HFFc6 (cell line): ENCODE measurements at places on chromosomes 3 and 15. TPM values are rescaled to one million over a fixed set of nuclear protein-coding genes. Genes with fewer than 3 reads are reported as not detected.

DNA sequence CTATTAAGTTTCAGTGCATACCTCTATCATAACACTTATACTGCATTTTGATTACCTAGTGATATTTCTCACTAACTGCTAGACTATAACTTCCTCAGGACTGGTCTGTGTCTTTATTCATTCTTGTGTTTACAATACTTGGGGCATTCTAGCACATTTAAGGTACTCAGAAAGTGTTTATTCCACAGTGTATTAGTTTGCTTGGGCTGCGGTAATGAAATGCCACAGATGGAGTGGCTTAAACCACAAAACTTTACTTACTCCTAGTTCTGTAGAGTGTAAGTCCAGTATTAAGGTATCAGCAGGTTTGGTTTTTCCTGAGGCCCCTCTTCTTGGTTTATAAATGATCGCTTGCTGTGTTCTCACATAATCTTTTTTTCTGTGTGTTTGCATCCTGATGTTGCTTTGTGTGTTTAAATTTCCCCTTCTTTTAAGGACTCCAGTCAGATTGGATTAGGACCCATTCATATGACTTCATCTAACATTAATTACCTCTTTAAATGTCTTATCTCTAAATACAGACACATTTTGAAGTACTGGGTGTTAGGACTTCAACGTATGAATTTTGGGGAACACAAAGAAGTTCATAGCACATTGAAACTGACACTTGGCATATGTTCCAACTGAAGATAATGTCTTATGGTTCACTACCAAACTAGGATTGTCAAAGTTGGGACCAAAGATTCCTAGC lies 23.9 kb downstream of the RNF111 start:
- no peaks in the 10 kb centered on the region for H3K27me3 ChIP-seq
- DNase-seq = no peak
- H3K4me3 ChIP-seq = no peak overlapping the region
- H3K4me1 ChIP-seq = peaks cover 30% of the 10 kb centered on the region
- peaks cover 26% of the 10 kb centered on the region for H3K36me3 ChIP-seq

- DNase-seq = no peak
- H3K36me3 ChIP-seq = no peaks in the 10 kb centered on the region; the same call in 1 of the 2 replicates
- H3K27ac ChIP-seq = no peak overlapping the region
- peaks cover 2% of the 10 kb centered on the region; the same call in 1 of the 2 replicates for H3K27me3 ChIP-seq
Measured at GRCh38 chr3:167110901-167111300, 269.2 kb downstream of the ZBBX start.

DNA sequence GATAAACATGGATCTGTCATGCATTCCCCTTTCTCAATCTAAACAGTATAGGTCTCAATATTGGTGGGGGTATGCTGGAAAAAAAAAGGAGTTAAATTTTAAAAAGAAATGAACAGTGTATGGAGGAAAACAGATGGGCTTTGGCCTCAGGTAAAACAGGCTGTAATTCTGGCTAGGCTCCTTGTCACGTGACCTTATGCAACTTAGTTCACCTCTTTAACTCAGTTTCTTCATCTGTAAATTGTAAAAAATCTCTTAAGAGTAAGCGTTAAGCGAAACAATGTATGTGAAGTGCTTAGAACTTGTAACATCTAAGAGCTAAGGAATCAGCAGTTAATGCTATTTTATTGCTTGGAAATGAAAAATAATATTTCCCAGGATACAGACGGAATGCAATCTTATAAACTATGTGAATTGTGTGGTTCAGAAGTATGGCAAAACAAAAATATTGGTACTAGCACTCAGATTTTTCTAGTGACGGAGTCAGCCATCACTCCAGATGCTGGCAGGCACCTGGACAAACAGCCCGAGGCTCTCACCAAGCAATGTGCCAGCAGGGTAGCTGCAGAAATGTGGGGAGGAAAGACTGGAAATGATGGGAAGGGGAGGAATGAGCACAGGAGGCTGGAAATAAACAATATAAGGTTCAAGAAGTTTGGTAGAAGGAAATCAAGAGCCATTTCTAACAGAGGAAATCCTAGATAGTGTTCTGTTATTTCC lies 172.8 kb downstream of the USP13 start:
- H3K4me1 ChIP-seq = peaks cover 10% of the 10 kb centered on the region; the same call in 1 of the 2 replicates
- DNase-seq = no peak
- H3K36me3 ChIP-seq = no peaks in the 10 kb centered on the region
- no peak overlapping the region; the same call in 1 of the 2 replicates for H3K4me3 ChIP-seq

- no peak overlapping the region for H3K4me3 ChIP-seq
- H3K27ac ChIP-seq = no peak overlapping the region
- no peak for DNase-seq
- peaks cover 28% of the 10 kb centered on the region for H3K4me1 ChIP-seq
- peaks cover 2% of the 10 kb centered on the region; the same call in 1 of the 2 replicates for H3K27me3 ChIP-seq
Measured at GRCh38 chr3:53132347-53132746, 2.1 kb upstream of the RFT1 start.

DNA sequence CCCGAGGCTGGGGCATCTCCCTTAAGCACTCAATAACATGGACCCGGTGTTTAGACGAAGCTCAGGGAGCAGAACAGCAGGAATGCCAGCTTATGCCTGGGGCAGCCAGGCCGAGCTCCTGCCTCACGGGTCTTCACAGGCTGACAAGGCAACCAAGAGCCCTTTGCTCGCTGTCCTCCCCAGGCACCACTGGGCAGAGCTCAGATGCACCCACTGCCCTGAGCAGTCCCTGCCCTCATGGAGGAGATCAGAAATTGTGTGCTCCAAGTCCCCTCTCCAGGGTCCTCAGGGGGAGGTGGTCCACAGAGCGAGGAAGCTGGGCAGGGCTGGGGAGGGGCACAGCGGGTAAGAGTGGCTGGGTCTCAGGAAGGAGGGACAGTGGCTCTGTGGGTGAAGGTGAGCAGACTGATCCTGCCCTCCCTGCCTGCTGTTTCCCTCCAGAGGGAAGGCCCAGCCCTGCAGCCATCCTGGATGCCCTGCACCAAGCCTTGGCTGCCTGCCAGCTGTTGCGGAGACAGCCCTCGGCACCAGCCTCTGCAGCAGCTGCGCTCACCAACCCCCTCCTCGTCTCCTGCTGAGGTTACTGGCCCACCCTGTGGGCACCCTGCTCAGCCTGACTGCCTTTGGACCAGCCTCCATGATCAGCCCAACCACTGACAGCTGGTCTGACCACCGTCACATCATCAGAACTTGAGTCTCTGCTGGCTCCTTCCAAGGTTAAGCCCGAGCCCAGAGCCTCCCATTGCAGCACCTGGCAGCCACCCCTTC lies 21.1 kb upstream of the GP9 start:
- no peaks in the 10 kb centered on the region for H3K4me1 ChIP-seq
- no peak overlapping the region for H3K4me3 ChIP-seq
- H3K36me3 ChIP-seq = peaks cover 4% of the 10 kb centered on the region; the same call in 1 of the 2 replicates
- DNase-seq = no peak
- no peak overlapping the region for H3K27ac ChIP-seq

DNA sequence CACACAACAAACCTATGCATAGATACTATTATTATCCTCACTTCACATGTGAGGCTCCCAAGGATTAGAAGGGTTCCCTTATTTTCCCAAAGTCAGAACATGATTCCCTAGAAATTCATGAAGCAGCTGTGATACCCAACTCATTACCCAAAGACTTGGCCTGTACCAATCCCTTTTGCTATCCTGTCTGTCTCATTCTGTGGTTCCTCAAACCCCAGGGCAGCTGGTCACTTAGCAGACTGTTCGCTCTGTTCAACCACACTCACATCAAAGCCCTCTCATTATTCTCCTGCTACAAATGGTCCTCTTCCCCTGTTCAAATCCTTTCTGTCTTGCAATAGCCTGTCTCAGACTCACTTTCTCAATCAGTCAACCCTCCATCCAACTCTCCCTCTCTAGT lies 154.3 kb upstream of the TRIM42 start:
- no peak overlapping the region for H3K27ac ChIP-seq
- H3K36me3 ChIP-seq = peaks cover 4% of the 10 kb centered on the region; the same call in 1 of the 2 replicates
- H3K4me1 ChIP-seq = no peaks in the 10 kb centered on the region
- H3K4me3 ChIP-seq = no peak overlapping the region

DNA sequence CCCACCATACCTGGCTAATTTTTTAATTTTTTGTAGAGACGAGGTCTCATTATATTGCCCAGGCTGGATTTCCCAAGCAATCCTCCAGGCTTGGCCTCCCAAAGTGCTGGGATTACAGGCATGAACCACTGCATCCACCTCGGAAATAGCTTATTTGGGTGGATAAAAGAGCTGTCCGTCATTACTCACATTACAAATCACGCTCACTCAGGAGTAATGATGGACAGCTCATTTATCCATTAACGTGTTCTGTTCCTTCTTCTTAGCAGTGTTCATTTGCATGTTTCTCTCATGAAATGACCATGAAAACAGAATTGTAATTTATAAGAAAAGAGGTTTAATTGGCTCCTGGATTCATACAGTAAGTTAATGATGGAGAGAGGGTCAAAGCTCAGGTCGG lies 9.8 kb downstream of the SV2B start:
- peaks cover 2% of the 10 kb centered on the region; the same call in 1 of the 2 replicates for H3K27me3 ChIP-seq
- H3K4me3 ChIP-seq = no peak overlapping the region
- H3K27ac ChIP-seq = no peak overlapping the region
- no peak for DNase-seq
- H3K4me1 ChIP-seq = no peaks in the 10 kb centered on the region

DNA sequence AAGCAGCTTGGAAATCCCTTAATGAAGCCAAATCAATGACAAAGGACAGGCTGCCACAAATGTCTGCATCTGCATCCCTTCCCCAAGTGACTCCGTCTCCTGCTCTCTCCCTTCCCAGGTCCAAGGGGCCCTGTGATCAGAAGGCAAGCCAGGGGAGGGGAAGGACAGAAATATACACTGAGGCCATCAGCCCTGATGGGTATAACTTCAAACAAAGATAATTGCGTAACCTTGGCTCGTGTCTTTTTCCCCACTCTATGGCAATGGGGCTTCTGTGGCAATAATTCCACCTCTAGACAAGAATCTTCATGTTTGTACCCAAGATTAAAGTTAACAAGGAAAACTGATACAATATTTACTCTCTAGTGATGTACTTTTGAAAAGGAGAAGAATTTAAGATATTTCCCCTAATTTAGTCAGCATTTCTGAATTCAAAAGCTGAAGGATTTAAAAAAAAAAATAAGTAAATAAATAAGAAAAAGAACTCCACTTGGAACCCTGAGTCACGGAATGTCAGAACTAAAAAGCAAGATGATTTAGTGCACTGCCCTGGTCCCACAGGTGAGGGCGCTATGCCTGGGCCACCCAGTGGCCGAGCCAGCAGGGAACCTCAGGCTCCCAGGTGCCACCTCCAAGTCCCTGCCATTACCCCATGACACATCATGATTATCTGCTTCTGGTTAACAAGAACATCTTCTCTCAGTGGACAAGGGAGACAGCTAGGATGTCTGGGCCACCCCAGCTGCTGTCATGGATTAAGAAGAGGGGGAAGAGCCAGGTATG lies 154.5 kb downstream of the STT3B start:
- no peaks in the 10 kb centered on the region for H3K4me1 ChIP-seq
- no peak overlapping the region for H3K4me3 ChIP-seq
- H3K27me3 ChIP-seq = peaks cover 5% of the 10 kb centered on the region; the same call in 1 of the 2 replicates
- no peak overlapping the region for H3K27ac ChIP-seq
- peaks cover 9% of the 10 kb centered on the region; the same call in 1 of the 2 replicates for H3K36me3 ChIP-seq

- H3K4me3 ChIP-seq = peak overlapping the region; percentile 70
- H3K4me1 ChIP-seq = peaks cover 38% of the 10 kb centered on the region
- peak; percentile 11 for DNase-seq
- no peaks in the 10 kb centered on the region for H3K27me3 ChIP-seq
Measured at GRCh38 chr3:23738944-23739343, 66.8 kb upstream of the UBE2E1 start.

DNA sequence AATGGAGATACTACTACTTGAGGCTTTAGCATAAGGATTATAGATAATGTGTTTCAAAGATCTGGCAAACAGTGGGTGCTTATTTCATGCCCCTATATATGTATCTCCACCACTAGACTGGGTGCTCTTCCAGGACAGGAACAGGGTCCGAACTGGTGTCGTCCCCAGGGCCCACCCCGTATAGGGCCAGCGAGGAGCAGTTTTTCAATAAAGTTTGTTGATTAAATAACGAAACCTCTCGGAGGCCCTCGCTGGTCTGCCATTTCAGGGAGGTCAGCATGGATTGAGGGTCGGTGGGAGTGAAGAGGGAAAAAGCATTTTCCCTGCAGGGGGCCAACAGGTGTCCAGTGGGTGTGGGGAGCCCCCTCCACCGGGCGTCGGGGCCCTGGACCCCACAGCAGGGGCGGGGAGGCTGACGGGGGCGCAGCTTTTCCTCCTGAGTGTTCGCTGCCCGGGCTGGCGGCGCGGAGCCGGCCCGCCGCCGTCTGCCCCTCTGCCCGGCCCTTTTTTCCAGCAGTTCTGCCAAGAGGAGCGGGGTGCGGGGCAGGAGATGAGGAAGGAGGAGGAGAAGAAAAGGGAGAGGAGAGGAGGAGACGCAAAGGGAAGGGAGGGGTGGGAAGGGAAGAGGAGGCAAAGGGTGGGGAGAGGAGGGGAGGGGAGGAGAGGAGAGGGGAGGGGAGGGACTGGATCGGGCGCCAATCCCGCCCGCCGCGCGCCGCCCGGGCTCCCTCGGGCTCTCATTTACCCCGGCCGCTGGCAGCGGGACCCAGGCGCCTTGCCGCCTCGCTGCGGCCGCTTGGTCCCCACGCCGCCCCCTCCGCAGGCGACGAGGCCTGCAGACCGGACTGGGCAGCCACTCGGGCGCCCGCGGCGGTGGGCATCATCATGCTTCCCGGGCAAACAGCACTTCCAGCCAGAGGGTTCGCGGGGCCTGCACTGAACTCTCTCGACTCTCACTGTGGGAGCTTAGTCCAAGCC lies 66.3 kb downstream of the ISG20 start:
- H3K36me3 ChIP-seq = no peaks in the 10 kb centered on the region
- H3K27ac ChIP-seq = no peak overlapping the region
- peaks cover 13% of the 10 kb centered on the region for H3K27me3 ChIP-seq

DNA sequence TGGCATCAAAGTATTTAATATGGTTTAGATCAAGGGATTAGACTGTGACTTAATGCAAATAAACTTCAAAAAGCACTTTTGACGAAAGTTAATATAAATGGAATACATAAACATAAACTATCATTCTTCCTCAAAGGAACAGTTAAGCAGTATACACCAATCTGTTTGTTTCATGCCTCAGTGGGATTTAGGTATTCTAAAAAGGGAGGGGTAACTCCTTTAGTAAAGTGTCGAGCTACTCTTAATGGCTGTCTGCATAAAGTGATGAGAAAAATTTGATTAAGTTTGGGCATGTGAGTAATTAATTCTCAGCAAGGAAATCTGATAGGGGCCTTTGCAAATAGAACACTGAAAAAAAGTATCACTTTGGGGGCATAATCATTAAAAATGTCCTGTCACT lies 176.9 kb downstream of the FRMD5 start:
- H3K4me1 ChIP-seq = peaks cover 4% of the 10 kb centered on the region; the same call in 1 of the 2 replicates
- no peak for DNase-seq
- no peaks in the 10 kb centered on the region for H3K36me3 ChIP-seq

- peaks cover 16% of the 10 kb centered on the region for H3K36me3 ChIP-seq
- DNase-seq = no peak
- peak overlapping the region; percentile 88 for H3K27ac ChIP-seq
- peaks cover 1% of the 10 kb centered on the region; the same call in 1 of the 2 replicates for H3K27me3 ChIP-seq
Measured at GRCh38 chr3:101509281-101509680, 3.7 kb downstream of the SENP7 start.

The ITIH1 gene
- not detected in 2 replicates for total RNA-seq

The GOLGA6A gene
- not detected in 2 replicates for total RNA-seq

The SOX14 gene
- not detected in 3 replicates for total RNA-seq

The FGD5 gene
- not detected in 3 replicates for total RNA-seq

The ADGRG7 gene
- not detected in 2 replicates for total RNA-seq

The CSPG5 gene
- 0.17 to 0.21 TPM in 2 of 3 replicates, not detected in the other for total RNA-seq

The COL8A1 gene
- 31.8 to 89.7 TPM (median 58.1 TPM) in 3 replicates for total RNA-seq

The MEGF11 gene
- total RNA-seq = not detected in 3 replicates

The THSD4 gene
- total RNA-seq = 33.1 to 38.9 TPM (median 37.4 TPM) in 3 replicates
